T47D (cell line): ENCODE measurements at places on chromosomes 12 and 14.
A peak's percentile ranks its signal among the peaks of the same experiment; 100 is the strongest.

GRCh38 chr14:102525219-102525928, 15.8 kb upstream of the ANKRD9 start:
- DNase-seq, result peak; percentile 54

DNA sequence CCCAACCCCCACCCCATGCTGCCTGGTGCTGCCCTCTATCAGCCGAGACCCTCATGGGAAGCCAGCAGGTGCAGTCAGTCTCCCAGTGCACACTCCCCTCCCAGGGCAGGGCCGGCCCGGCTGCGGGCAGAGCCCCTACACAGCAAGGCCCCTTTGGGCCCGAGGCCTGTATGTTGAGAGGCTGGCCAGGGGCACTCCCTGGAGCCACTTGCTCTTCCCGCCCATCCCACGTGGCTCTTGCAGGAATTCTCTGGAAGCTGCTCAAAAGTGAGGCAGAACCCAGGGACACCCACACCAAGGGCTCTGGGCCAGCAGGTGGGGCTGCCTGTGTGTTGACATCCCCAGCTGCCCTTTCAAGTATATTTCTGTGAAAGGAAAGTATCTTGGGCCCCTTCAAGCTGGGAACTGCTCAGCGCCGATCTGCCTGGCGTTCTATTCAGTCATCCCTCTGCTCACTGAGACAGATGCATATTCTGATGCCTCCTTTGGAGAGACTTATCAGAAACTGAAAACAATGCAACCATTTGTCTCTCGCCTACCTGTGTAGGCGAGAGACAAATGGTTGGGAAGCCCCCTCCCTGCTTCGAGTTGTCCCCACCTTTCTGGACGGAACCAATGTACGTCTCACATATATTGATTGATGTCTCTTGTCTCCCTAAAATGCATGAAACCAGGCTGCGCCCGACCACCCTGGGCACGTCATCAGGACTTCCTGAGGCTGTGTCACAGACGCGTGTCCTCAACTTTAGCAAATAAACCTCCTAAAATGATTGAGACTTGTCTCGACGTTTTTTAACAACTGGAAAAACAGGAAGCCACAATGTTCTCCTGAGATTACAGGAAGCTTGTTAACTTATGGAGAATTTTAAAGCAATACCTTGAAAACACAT, 6.0 kb downstream of the GPR132 start:
- DNase-seq, result no peak

- no peak for DNase-seq
Observed at GRCh38 chr14:97036086-97036852, 239.1 kb downstream of the VRK1 start.

GRCh38 chr14:85421186-85421877, 108.6 kb upstream of the FLRT2 start:
- no peak for DNase-seq

DNA sequence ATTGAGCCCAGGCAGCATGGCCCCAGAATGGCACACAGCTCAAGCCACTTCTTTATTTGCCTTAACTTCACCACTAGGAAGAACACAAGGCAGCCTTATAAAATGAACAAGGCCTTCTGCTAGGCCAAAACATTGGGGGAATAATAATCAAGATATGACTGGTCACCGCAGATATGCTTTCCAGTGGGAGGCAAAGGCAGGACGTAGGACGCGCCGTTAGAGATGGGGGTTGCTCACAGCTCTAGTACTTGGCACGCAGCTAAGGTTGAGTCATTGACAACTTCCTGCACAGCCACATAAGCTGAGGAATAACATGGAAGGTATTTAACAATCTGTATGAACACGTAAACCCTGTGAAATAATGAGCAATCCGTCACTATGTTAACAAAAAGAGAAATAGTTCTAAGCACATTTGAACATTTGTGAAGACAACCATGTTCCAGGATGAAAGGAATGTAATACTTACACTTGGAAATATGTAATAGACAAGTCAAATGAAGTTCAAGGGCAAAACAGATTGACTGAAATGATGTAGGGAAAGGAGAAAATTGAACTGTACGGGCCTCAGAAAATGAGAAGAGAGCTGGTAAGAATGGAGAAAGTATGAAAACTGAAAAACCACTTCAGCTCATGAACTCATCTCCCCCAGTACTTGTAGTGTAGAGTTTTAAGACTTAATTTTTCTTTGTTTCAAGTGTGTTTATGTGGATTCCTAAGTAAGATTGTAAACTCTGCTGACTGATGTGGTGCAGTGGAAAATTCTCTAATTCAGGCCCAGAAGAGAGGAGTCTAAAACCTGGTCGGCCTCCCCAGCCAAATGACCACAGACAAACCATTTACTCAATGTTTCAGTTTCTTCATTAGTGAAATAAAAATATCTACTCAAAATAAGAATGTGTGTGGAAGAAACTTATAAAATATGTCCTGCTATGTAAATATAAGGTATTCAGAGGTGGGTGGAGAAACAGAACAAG, 59.3 kb upstream of the CCDC91 start:
- no peak for DNase-seq
